Sciatic nerve (tissue), 2 donors: ENCODE measurements at places on chromosomes 4 and X. TPM values are rescaled to one million over a fixed set of nuclear protein-coding genes. Genes with fewer than 3 reads are reported as not detected.

DNA sequence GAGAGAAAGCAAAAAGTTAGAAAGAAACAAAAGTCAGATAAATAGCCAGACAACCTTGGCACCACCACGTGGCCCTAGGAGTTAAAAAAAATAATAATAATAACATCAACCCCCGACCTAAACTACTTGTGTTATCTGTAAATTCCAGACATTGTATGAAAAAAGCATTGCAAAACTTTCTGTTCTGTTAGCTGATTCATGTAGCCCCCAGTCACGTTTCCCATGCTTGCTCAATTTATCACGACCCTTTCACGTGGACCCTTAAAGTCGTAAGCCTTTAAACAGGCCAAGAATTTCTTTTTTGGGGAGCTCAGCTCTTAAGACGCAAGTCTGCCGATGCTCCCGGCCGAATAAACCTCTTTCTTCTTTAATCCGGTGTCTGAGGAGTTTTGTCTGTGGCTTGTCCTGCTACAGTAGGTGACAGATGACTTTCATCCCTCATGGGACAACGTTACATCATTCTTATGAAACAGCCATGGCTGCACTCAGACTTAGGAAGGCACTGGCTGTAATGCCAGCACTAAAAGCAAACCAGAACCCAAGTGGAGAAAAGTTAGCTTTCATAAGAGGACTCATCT, 520 bp downstream of the ACOX3 start:
- DNase-seq, result no peak

- DNase-seq, result no peak
These were observed 360.5 kb upstream of the SLC7A11 start for GRCh38 chr4:138602664-138603063.

DNA sequence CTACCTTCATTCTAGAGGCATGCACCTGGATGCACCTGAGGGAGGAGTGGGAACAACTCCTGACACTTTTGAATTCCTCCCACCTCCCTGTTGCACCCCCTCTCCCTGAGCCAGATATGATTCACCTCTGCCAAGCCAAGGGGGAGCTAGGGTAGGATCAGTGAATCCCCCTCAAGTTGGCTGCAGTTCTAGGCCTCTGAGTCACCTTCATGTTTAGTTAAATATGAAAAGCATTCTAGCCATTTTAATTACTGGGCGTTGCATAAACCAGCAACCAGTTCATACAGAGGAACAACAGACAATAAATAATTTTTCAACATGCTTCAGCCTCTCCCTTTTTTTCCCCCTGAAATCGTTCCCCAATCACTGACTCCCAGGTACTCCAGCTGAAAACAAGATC, 1440.2 kb downstream of the ADGRL3 start:
- DNase-seq, result no peak

- DNase-seq, result peak; percentile 77
These were observed 550 bp downstream of the ADGRA3 start for GRCh38 chr4:22515145-22515887.

DNA sequence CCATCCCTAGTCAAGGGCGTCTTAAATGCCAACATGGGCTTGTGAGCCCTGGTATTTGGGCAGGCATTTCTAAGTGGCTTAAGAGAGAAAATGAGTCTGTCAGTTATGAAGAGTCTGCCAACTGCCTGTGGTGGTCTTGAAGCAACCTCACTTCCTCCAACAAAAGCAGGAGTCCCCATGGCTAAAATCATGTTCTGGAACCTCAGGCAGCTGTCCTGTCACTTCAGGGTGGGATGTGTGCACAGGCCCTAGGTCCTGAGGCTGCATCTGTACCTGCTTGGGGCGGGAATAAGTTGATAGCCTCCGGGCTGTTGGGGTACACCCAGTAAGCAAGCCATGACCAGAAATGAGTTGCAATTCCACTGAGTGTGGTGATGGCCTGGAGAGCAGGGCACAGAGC, 115.0 kb upstream of the SCML1 start:
- no peak for DNase-seq

DNA sequence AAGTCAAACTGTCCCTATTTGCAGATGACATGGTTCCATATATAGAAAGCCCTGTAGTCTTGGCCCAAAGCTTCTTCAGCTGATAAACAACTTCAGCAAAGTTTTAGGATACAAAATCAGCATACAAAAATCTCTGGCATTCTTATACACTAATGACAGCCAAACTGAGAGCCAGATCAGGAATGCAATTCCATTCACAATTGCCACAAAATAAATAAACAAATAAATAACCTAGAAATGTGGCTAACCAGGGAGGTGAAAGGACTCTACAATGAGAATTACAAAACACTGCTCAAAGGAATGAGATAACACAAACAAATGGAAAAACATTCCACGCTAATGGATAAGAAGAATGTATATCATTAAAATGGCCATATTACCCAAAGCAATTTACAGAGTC, 52.9 kb upstream of the CXCL8 start:
- DNase-seq, result no peak

- no peak for DNase-seq
These were observed 112.9 kb upstream of the IQCM start for GRCh38 chr4:149928507-149928906.

DNA sequence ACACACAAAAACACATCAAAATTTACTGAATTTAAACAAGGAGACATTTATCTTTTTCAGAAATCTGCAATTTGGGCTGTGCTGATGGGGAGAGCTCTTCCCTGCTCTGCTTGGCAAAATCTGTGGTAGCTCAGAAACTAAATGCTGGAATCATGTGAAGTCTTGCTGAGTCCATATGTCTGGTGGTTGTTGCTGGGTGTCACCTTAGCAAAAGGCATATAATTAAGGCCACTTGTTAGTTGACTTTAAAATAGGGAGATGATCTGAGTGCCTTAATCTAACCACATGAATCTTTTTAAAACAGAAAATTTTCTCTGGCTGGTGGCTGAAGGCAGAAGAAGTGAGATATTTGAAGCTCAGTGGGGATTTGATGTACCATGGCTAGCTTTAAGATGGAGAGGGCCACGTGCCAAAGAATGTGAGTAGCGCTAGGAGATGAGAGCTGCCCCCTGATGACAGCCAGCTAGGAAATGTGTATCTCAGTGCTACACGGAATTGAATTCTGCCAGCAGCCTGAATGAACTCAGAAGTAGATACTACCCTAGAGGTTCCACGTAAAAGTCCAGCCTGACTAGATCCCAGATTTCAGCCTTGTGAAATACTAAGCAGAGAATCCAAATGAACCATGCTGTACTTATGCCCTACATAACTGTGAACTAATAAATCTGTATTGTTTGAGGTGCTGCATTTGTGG, 7.6 kb upstream of the GUF1 start:
- DNase-seq, result no peak

DNA sequence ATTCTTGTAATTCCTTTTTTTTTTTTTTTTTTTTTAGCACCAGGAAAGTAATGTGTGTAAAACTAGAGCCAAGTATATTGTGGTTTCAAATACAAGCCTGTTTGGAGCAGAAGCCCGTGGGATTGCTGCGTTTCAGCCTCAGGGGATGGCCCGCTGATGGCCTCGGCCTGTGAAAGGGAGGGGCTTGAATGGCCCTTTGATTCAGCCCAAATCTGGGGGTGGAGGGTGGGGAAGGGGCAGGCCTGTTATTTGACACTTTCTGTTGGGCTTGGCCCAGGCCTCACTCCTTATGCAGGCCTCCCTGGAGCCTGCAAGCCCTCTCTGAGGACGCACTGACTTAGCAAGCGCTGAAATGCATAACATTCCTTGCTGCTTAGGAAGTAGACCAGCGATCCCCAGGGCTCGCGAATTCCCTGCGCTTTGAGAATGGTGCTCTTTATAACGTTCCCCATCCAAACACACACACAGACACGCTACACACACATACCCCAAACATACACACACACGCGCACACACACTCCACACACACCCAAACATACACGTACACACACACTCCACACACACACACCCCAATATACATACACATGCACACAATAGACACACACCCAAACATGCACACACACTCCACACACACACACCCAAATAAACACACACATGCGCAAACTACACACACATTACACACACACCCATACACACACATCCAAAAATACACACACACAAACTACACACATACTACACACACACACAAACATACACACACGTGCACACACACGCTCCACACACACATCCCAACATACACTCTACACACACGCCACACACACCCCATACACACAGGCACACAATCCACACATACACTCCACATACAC, 29.6 kb downstream of the TLR10 start:
- peak; percentile 93 for DNase-seq

OTUD6A gene
- total RNA-seq, result not detected

TMSB15A gene
- total RNA-seq, result not detected

DNA sequence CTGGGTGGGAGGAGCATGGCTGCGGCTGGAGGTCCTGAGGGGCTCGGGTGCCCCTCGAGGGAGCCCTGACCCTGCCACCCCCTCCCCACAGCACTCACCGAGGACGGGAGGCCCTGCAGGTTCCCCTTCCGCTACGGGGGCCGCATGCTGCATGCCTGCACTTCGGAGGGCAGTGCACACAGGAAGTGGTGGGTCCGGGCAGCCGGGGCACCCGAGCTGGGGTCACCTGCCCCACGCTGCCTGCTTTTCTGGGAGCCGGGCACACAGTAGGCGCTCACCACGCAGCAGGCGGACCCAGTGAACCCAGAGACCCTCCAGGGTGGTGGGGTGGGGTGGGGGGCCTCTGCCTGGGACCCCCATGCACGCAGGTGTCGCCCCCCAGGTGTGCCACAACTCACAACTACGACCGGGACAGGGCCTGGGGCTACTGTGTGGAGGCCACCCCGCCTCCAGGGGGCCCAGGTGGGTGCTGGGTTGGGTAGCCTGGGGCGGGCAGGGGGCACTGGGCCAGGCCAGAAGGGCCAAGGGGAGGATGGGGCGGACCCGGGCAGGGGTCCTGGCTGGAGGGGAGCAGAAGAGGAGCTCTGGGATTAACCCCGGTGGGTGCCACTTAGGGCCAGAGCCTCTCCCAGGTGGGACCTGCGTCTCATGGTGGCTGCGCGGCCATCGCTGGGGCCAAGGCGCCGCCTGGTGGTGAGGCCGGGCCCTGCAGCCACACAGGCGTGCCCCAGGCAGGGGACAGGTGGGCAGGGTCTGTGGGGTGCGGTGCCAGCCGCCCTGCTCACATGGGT, 1.4 kb downstream of the HGFAC start:
- DNase-seq, result no peak

DNA sequence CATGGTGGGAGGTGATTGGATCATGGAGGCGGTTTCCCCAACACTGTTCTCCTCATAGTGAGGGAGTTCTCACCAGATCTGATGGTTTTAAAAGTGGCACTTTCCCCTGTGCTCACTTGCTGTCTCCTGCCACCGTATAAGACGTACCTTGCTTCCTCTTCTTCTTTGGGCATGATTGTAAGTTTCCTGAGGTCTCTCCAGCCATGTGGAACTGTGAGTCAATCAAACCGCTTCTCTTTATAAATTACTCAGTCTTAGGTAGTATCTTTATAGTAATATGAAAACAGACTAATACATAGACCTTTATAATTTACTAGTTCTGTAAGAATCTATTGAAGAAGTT, 82.5 kb upstream of the PITX2 start:
- no peak for DNase-seq

GRCh38 chrX:49627086-49627777, 28.4 kb downstream of the GAGE1 start:
- no peak for DNase-seq

DNA sequence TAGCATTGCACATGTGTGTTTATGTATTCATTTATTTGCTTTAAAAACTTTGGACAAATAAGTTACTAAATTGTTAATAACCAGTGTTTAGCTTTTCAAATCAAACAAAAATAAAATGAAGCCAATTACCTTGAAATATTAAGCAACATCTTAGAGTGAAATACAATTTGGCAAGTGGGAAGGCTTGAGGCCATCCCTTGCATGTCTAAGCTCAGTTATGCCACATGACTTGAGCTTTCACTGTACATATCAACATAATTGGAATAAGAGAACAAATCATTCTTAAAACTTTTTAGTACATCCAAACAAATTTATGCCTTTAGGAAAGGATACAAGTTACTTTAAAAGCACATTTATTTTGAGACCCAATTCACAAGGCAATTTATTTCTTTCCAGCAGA, 640.6 kb downstream of the SPRY1 start:
- no peak for DNase-seq

DNA sequence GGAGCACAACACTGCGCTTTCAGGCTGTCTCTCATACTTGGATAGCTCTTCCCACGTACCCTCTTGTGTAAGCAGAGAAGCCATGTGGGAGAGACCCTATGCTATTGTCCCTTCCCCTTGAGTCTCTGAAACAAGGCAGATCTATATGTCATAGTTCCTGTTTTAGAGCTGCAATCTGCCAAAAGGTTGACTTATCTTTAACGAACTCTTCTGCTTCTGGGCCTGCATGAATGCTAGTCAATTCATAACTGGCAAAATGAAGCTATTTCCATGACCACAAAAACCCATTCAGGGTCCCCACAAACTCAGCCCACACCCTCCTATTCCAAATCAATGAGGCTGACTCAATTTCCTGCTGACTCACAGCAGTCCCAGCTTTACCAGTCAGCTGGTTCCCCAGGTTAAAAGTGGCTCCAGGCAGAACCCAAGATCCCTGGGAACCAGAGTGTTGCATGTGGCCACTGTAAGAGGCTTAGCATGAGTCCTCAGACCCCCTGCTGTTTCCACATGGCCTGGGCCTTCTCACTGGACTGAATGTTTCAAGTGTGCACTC, 25.3 kb upstream of the SOD3 start:
- no peak for DNase-seq

GRCh38 chr4:148749403-148749802, 307.2 kb upstream of the NR3C2 start:
- no peak for DNase-seq

DNA sequence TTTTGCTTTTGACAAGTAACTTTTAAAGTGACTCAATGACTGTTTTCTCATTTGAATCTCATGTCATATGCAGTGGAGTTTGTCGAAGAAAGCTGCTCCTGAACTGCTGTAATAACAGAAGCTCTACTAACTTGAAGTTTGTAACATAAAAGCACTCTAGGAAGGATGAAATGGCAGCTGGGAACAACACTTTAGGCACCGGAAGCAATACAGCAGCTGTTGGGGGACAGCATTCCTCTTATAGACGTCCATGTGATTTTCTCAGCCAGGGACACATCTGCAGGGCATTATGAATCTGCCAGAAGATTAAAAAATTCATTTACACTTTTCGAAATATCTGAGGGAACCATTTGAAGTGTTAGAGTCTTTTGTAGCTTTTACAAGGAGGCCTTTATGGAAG, 1035.8 kb downstream of the ADGRL3 start:
- no peak for DNase-seq

GRCh38 chr4:150001815-150002214, 76.4 kb upstream of the DCLK2 start:
- DNase-seq, result no peak
